HT-29 (cell line): ENCODE measurements at places on chromosomes 1 and 21.

DNA sequence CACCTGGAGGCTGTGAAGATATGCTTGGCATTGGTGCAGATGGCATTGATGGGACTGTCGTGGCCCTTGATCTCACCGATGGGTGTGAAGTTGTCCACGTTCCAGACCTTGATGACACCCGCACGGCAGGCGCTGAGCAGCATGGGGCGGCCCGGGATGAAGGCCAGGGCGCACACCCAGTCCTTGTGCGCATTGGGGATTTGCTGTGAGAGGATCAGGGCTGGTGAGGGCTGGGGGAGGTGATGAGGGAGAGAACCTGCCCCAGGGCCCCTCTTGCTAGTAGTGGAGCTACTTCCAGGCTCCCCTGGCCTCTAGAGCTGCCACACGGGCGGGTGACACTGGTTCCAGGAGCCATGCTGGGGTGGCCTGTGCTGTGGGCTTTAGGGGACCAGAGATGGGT is 48.8 kb downstream of the KIF21B start:
- no peak for DNase-seq

DNA sequence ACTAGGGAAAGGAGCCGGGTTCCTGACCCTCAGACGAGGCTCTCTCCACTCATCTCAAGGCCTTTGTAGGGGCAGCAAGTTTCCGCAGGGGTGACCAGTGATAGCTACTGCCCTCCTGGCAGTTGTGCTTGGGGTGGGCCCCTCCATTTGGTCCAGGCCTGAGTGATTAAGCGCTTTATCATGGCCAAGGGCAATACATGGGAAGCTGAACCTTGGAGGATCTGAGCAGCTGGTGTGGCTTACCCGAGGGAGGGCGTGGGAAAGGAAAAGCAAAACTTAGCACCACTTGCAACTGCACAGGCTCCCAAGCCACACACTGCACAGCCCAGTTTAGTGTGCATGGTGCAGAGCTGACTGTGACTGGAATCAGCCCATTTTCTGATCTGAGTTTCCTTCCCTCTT is 47.8 kb downstream of the GADD45A start:
- DNase-seq, result no peak

- no peak for DNase-seq
These were observed 166.4 kb downstream of the PSMG1 start for GRCh38 chr21:39016740-39017315.

GRCh38 chr1:83033682-83034081 is 965.2 kb downstream of the TTLL7 start:
- no peak for DNase-seq

- no peak for DNase-seq
These were observed 368.0 kb upstream of the PRMT6 start for GRCh38 chr1:106688446-106688845.

DNA sequence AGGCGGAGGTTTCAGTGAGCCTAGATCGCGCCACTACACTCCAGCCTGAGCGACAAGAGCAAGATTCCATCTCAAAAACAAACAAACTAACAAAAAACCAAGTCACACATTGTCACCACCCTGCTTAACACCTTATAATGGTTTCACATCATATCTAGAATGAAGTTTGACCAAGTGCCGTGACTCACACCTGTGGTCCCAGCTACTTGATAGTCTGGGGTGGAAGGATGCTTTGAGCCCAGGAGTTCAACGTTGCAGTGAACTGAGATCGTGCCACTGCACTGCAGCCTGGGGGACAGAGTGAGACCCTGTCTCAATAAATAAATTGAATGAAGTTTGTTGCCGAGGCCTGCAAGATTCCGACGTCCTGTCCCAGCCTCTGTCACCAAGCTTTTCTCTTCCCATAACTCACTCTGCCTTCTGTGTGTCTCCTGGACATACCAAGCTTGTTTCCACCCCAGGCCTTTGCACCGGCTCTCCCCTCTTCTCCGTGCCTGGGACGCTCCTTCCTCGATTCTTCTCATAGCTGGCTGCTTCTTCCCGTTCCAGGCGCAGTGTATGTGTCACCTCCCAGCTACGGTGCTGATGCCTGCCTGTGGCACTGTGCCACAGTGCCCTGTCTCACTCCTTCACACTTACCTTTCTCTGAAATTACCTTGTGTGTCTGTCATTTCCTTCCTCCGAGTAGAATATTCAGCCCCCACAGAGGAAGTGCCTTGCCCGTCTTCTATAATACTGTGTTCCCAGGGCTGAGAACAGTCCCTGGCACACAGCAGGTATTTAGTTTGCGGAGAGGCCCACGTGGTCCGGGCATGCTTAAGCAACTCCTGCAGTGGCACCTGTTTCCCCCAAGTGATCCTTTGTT is 3.8 kb upstream of the SELENON start:
- no peak for DNase-seq

DNA sequence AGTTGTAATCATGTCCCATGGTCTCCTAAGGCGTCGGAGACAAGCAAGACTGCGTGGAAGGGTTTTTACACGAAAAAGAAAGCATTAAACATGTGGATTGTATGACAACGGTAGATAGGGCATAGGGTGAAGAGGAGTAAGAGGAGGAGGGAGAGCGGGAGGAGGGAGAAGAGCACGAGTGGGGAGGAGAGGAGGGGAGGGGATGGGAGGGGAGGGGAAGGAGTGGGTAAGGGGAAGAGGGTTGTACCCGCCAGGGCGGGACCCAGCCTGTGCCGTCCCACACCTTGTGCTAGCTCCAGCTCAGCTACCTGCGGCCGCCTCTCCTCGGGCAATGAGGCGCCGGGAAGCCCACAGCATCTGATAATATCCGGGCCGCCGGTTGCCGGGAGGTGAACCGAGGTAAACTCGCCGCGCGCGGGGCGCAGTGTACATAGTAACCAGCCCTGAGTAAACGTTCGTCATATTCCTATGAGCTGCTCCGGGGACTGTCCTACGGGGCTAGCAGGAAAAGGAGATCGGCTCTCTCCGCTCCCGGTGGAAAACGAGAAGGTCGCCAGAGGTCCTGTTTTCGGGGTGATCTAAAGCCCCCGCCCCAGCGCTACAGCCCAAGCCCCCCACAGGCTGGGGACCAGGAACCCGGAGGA is 449 bp upstream of the RCAN3 start:
- DNase-seq, result peak; percentile 87

- DNase-seq, result peak; percentile 68
These were observed 103.0 kb downstream of the PTGS2 start for GRCh38 chr1:186577216-186577615.

DNA sequence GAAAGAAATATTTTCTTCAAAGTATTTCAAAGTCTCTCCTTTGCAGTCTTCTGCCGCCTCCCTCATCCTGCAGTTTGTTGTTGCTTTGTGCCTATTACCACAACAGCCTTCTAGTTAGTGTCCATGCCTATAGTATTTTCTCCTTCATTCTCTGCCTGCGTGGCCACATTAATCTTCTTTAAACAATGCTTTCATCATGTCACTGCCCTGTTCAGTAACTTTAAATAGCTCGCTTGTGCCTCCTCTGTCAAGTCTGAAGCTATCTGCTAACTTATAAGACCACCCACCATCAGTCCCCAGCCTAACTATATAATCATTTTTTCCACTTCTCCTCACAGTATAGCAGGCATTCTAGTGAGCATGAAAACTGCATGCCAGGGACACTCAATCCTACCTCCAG is 290.3 kb downstream of the PDE4B start:
- no peak for DNase-seq

- no peak for DNase-seq
These were observed 132.8 kb upstream of the CD34 start for GRCh38 chr1:208043691-208044181.

DNA sequence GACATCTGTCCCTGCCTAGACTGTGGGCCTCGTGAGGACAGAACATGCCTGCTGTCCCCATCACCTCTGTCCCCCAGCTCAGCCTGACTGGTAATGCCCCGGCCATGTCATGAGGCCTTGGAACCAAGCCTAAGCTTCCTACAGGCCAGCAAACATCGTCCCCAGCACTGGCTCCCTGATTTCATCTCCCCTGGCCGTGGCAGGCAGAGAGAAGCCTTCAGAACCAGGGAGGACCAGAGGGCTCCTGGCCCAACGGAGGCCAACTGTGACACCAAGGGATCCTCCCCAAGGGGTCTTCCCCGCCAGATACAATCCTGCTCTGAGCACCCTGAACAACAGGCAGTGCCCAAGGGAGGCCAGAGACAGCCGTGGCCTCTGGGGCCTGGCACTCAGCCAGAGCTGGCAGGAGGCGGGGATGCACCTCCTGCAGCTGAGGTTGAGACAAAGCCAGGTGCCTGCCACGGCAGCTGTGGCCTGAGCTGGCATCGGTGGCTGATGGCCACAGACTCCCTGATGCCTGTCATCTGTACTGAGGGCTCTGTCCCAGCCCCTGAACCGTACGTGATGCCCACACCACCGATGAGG is 9.9 kb upstream of the NPHP4 start:
- DNase-seq, result peak; percentile 47

DNA sequence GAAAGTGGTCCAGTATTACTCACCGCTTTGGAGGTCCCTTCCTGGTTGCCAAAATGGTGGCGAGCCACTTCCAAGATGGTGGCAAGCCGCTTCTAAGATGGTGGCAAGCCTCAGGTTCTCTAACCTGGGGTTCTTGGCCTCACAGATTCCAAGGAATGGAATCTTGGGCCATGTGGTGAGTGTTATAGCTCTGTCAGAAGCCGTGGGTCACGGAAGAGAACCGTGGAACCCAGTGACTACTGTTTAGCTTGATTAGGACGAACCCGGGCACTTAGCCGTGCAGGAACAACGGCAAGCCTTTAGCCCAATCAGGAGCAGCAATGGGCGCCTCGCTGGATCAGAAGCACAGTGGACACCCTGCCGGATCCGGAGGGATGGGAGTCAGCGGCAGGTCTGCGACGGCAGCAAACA is 356.2 kb upstream of the TMPRSS15 start:
- DNase-seq, result no peak

DNA sequence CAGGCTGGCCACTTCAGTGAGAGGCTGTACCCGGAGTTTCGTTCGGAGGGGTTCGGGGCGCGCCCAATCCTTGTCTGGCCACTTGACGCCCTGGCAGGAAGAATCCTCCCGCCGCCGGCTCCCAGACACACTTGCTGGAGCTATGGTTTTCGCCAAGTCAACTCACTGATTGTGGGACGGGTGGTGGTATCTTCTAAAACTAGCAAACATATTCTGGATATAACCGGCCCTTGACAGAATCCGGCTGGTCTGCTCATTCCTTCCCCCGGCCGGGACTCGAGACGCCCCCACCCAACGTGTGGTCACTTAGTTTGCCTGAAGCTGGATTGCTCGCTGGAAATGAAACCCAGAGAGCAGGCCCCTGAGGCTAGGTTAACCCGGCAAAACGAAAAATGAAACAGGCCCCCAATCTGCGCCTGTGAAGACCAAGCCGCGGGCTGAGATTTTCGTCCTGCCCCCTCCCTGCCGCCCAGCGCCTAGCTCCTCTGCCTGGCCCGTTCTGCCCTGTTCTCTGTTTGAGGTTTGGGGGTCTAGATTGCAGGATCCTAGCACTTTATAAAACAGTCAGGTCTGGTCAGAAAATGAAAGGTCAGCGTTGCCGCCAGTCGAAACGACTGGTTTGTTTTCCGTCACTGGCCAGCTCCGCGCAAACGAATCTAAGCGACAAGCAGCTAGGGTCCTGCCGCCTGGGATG is 4.6 kb downstream of the GFI1 start:
- DNase-seq, result no peak

GRCh38 chr1:190579552-190580193 is 102.0 kb upstream of the BRINP3 start:
- no peak for DNase-seq

DNA sequence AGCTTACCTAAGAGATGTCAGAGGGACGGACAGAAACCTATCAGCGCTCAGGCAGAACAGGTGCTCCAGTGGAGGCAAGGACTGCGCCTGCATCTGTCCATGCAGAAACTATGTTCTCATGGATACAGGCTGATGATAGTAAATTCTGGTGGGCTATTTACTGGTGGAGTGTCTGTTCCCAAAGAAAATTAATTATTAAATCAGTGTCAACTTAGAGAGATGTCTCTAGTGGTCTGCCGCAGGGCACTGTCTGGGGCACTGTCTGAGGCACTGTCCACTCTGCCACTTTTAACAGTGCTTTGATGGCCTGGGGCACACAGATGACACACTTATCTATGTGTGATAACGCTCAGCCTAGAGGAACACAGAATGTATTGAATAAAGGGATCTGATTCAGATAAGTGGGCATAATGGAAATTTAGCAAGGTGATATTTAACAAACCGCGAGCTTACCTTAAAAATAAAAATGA is 148.1 kb downstream of the RGS7 start:
- no peak for DNase-seq

DNA sequence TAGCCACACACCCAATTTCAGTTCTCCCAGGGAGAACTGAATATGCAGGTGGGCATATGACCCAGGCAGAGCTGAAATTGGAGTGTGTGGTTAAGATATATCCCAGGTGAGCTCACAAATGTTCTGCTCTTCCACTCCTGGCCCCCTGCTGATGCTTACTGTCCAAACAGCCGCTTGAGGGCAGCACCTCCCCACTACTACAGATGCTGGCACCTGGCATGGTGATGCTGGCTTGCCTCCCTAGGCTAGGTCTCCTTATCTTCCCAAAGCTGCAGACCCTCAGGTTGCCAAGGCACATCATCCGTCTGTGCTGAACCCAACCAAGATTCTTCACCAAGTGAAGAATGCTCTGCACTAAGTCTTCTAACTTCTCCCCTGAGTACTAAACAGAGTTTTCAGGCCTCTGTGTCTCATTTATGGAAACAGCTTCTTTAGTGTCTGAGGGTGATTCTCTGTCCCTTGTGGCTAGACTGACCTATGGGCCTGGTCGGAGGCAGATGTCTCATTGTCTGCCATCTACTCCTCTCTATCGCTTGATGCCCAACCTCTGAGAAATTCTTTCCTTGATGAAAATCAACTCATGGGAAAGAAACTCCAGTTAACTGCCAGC is 27.2 kb downstream of the XCL1 start:
- peak; percentile 85 for DNase-seq
